ENCODE measurements at places on chromosomes 5 and 9. TPM values are rescaled to one million over a fixed set of nuclear protein-coding genes. Genes with fewer than 3 reads are reported as not detected.

DNA sequence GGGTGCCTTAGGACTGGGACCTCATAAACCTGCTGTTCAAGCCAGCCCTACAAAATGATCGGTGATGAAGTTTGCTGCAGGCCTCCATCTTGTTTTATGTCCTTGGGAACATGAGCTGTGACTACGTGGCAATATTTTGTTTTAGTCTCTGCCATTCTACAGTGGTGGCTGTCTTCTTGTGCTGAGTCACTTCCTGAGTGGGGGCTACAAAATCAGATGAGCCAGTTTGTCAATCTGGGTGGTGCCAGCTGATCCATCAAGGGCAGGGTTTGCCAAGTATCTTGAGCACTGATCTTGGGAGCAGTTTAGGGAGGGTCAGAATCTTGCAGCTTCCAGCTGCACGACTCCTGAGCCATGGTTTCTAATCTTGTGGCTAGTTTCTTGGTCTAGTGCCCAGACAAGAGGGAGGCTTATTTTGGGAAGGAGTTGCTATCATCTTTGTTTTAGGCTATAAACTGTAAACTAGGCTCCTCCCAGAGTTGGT lies 94.7 kb downstream of the YTHDC2 start:
- no peak for DNase-seq

DNA sequence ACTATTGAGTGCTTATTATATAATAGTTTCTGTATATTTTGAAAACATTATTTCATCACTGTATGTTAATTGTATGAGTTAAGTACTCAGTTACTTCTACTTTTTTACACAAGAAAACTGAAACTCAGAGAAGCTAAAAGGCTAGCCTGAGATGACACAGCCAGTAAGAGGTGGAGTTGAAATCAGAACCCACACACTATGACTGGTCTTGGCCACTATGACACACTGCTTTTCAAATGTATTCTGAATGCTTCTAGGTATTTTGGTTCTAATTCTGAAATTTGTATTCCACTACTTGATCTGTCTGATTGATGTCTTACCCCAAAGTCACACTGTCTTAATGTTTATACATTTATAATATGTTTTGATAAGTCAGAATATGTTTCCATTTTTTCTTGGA lies 181.8 kb downstream of the ZDHHC21 start:
- DNase-seq = no peak

GRCh38 chr5:38463634-38464521 lies 92.6 kb downstream of the LIFR start:
- no peak for DNase-seq

- peak; percentile 47 for DNase-seq
Observed at GRCh38 chr5:113213551-113214425, 221.0 kb downstream of the TSSK1B start.

- no peak for DNase-seq
Observed at GRCh38 chr9:106613250-106613737, 249.7 kb upstream of the ZNF462 start.

DNA sequence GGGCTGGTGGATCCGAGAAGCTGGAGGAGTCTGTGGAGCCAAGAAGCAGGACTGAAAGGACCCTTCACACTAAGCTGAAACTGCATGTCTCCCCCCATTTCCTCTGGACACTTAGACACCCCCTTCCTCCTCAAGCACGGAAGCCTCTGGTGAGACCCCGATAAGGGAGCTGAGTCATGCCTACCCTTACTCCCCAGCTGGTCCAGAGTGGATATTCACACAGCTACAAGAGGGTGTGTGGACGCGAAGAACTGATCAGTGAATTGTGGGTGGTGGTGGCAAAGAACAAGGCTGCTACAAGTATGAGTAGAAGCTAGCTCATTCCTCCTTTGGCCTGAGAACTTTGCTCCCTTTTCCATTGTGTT lies 4.3 kb downstream of the TLN1 start:
- no peak for DNase-seq

- DNase-seq = no peak
Observed at GRCh38 chr5:1314564-1314982, 19.7 kb upstream of the TERT start.

GRCh38 chr9:131237291-131237690 lies 39.0 kb downstream of the FAM78A start:
- DNase-seq = no peak

- peak; percentile 48 for DNase-seq
Observed at GRCh38 chr5:59133764-59134261, 550.9 kb downstream of the RAB3C start.

- peak; percentile 78 for DNase-seq
Observed at GRCh38 chr9:128103589-128103962, 24.0 kb downstream of the PTGES2 start.

DNA sequence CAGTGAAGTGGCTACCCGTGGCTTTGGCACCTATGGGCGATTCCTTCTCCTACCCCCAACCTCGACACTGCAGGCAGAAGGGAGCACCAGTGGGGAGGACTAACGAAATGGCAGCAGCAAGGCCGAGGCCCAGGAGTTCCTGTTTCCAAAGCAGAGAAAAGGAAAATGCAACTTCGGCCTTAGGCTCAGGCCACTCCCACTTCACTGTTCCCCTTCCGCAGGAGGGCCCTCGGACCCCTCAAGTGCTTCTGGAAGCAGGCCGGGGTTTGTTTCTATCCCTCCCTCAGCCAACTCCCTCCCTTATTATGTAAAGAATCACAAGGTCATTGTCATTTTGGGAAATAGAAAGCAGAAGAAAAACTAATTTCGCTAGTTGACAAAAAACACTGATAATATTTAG lies 36.4 kb upstream of the NKX2-5 start:
- no peak for DNase-seq

GRCh38 chr5:74866596-74867162 lies 492 bp upstream of the FAM169A start:
- DNase-seq = peak; percentile 82

DNA sequence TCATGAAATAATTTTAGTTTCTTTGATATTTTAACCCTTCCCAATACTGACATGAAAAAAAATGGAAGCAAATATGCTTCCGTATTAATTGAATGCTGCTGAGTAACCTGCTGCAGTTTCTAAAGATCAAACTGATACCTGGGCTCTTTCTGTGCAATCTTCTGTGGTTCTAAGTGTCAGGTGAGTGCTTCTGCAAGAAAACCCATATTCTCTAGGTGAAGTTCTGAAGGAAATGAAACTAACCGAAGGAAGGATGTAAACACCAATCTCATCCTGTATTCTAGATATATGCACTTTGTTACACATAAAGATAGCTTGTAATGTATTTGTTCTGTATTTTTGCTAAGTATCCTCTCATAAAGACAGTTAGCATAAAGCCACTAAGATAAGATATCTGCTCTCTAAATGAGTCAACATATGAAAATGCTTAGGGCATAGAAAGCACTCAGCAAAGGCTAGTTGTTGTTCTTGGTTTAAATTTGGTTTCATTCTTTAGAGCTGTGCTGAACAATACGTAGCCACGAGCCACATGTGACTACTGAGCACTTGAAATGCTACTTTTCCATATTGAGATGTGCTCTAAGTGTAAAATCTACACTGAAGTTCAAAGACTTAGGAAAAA lies 52.0 kb downstream of the ITGA2 start:
- DNase-seq = no peak

- DNase-seq = no peak
Observed at GRCh38 chr5:147732291-147732883, 50.1 kb downstream of the JAKMIP2 start.

GRCh38 chr5:143328589-143329220 lies 74.8 kb downstream of the NR3C1 start:
- DNase-seq = no peak

- DNase-seq = no peak
Observed at GRCh38 chr5:17185773-17186172, 31.7 kb upstream of the BASP1 start.

GRCh38 chr9:121686930-121687541 lies 35.6 kb downstream of the DAB2IP start:
- peak; percentile 97 for DNase-seq

GRCh38 chr9:108779551-108780325 lies 76.0 kb downstream of the ACTL7B start:
- DNase-seq = no peak

- DNase-seq = no peak
Observed at GRCh38 chr9:3912817-3913216, 387.0 kb upstream of the RFX3 start.

GRCh38 chr9:106878934-106879333 lies 16.0 kb downstream of the ZNF462 start:
- no peak for DNase-seq

Gene GMCL2
- total RNA-seq = not detected

Gene ARL14EPL
- not detected for total RNA-seq

Gene DMRT3
- not detected for total RNA-seq

Gene GFRA3
- total RNA-seq = 0.13 TPM

Gene NEUROG1
- not detected for total RNA-seq

Gene TAF11L5
- total RNA-seq = not detected

Gene SLC34A1
- total RNA-seq = not detected

Gene NUTM2F
- total RNA-seq = not detected

Gene ZDHHC12
- total RNA-seq = 59.6 TPM

Gene FAXDC2
- 3.2 TPM for total RNA-seq

Gene CLTB
- total RNA-seq = 40.3 TPM

Gene NEURL1B
- total RNA-seq = 4.9 TPM

Gene OBP2B
- total RNA-seq = not detected

Gene BASP1
- 46.9 TPM for total RNA-seq

Gene PCDHB5
- total RNA-seq = 42.8 TPM

Gene RHOBTB3
- 421 TPM for total RNA-seq

Gene SPATA31D4
- not detected for total RNA-seq

Data from endodermal cell (in vitro differentiated cells).